CD4-positive, CD25-positive, alpha-beta regulatory T cell (primary cell): ENCODE measurements at places on chromosomes 12 and 14. TPM values are rescaled to one million over a fixed set of nuclear protein-coding genes. Genes with fewer than 3 reads are reported as not detected.

Gene FCF1
- total RNA-seq, result 35.5 TPM

Gene MORN3
- total RNA-seq, result 5.6 TPM

GRCh38 chr14:24312736-24313507 is 1.6 kb downstream of the LTB4R start:
- H3K27ac ChIP-seq, result peak overlapping the region; percentile 51
- no peaks in the 10 kb centered on the region for H3K27me3 ChIP-seq
- DNase-seq, result peak; percentile 30
- no peaks in the 10 kb centered on the region for H3K36me3 ChIP-seq

DNA sequence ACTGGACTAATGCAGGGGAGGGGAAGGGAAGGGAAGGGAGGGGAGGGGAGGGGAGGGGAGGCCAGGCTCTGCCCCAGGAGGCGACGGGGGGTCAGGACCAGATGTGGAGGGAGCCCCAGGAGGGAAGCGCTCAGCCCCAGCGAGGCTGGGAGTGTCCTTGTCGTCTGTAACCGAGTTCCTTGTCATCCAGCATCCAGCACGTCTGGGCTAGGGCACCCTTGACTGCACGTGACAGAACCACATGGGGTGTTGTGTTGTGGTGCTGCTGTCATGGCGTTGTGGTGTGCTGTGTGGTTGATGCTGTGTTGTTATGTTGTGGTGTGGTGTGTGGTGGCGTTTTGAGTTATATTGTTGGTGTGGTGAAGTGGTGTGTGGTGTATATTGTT is 28.4 kb upstream of the SFSWAP start:
- no peak overlapping the region for H3K4me3 ChIP-seq
- H3K4me1 ChIP-seq, result peaks cover 3% of the 10 kb centered on the region
- H3K27ac ChIP-seq, result no peak overlapping the region

DNA sequence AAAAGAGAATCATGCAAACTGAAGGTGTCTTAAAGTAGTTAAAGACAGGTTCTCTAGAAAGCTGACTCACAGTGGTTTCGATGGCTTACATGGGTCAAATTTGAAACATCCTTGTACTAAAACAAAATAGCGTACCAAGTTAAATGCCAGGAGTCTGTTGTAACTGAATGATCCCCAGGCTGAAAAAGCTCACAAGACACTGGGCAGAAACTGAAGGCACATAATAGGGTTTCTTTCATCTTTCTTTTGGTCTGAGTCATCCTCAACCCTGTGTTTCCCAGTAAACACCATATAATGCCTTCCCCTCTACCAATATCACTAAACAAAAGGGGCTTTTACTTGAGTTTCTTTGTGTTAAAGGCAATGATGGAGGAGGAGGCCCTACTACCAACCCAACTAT is 12.8 kb downstream of the ZFYVE1 start:
- H3K27me3 ChIP-seq, result no peaks in the 10 kb centered on the region
- H3K4me1 ChIP-seq, result peaks cover 3% of the 10 kb centered on the region
- H3K4me3 ChIP-seq, result no peak overlapping the region
- peaks cover 21% of the 10 kb centered on the region for H3K36me3 ChIP-seq

DNA sequence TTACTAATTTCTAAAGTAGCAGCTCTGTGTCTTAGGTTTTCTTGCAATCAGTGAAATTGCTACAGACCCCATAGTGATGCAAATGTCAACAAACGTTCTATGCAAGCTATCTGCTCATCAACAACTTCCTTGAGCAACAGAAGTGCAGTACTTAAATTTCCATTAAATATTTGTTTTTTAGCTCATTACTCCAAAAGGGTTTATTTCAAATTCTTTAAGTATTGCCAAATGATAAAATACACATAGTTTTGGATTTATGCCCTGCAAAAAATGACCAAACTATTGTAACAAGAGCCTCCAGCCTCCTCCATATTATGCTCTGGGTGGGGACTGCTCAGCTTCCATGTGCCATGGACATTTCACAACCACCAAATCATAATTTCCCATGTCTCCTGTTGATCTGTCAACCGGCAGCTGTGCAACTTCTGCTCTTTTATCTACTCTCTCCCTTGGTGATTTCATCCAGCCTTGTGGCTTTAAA is 4.4 kb downstream of the BDKRB1 start:
- peaks cover 12% of the 10 kb centered on the region for H3K27me3 ChIP-seq
- H3K36me3 ChIP-seq, result no peaks in the 10 kb centered on the region
- no peak overlapping the region for H3K27ac ChIP-seq
- no peaks in the 10 kb centered on the region for H3K4me1 ChIP-seq
- no peak for DNase-seq
